GM04504 (cell line): ENCODE measurements at places on chromosomes 13 and 19.

DNA sequence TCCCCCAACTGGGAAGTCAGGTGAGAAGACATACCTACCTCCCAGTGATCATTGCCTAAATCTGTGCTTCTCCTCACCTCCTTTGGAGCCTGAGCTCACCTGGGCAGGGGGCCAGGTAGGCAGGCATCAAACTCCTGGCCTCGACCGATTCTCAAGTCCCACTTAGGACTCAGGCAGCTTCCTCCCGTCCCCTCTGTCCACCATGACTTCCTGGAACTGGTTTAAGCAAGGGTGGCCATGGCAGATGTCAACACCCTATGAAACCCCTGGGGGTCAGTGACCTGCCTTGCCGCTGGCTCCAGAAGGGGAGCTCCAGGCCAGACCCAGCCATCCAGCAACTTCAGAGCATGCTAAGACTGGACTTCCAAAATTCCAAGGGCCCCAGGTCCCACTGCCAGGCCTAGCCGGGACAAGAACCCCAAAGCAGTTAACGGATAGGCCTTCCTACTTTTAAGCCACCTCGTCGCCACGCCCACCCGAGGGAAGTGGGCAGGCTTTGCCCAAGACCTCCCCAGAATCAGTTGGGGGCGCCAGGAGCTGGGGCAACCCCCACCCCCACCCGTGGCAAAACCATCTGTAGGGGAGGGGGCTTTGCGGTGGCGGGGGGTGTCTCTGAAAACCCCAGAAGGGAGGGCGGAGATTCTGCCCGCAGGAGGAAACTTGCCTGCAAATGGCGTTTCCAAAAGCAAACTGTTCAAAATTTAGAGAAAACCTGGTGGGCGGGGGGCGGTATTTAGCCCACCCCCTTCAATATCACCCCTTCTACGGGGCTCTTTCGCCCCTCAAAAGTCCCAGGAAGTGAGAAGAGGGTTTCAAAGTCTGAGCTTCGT is 657 bp downstream of the PLIN3 start:
- DNase-seq, result no peak

GRCh38 chr19:275958-276646 is 15.1 kb downstream of the PLPP2 start:
- DNase-seq, result no peak

GRCh38 chr13:31965361-31966066 is 66.1 kb upstream of the FRY start:
- no peak for DNase-seq

DNA sequence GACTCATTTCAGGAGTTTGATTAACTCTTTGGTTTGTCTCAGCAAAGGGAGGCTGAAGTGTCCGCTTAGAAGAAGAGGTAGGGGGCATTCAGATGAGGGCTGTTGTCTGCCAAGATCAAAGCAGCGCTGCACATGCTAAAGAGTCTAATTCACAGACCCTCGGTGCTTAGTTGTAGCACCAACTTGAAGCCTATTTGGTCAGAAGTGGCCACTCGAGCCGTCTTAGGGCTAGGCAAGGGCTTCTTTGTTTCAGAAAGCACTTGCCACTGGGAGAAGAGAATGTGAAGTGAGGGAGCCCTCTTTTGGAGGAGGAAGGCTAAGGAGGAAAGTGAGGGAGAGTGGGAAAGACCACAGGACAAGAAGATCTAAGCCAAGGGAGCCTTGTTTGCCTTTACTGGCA is 313.4 kb upstream of the TMTC4 start:
- DNase-seq, result peak; percentile 1

- no peak for DNase-seq
Observed at GRCh38 chr19:4737955-4738600, 14.4 kb upstream of the DPP9 start.

DNA sequence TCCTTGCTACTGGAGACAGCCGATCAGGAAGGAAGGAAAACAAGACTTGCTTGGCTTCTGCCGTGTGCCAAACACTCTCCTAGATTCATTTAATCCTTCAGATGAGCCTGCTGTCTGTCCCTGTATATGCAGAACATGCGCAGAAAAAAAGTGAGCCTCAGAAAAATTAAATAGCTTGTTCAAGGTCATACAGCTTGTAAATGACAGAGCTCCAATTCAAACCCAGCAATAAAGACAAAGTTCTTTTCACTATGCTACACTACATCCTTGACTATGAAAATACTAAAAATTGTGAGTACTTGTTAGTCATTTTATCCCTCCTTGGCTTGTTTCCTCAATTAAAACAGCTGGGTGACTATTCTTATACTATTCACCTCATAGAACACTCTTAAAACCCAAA is 121.4 kb downstream of the KCNRG start:
- DNase-seq, result no peak

GRCh38 chr19:13840305-13841085 is 36.4 kb upstream of the NANOS3 start:
- no peak for DNase-seq

GRCh38 chr13:47168066-47168465 is 271.2 kb upstream of the HTR2A start:
- DNase-seq, result no peak

DNA sequence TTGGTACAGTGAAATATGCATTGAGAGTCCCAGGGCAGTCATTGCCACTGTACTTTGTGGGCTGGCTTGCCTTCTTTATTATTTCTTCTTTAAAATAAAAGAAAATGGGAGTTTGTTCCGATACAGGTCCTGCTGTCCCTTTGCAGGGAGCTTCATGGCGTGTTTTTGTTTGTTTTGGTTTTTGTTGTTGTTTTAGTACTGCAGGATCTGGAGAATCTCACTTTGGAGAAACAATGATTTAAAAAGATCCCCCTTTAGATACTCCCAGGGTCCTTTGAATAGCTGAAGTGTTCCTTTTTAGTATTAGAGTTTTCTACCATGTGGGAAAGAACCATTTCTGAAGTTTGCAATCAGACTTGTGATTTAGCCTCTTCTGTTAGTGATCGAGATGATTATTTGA is 11.1 kb downstream of the CHAF1A start:
- no peak for DNase-seq

GRCh38 chr19:1574354-1575136 is 6.4 kb upstream of the MEX3D start:
- no peak for DNase-seq

GRCh38 chr13:111508902-111509509 is 188.6 kb downstream of the TEX29 start:
- DNase-seq, result no peak

DNA sequence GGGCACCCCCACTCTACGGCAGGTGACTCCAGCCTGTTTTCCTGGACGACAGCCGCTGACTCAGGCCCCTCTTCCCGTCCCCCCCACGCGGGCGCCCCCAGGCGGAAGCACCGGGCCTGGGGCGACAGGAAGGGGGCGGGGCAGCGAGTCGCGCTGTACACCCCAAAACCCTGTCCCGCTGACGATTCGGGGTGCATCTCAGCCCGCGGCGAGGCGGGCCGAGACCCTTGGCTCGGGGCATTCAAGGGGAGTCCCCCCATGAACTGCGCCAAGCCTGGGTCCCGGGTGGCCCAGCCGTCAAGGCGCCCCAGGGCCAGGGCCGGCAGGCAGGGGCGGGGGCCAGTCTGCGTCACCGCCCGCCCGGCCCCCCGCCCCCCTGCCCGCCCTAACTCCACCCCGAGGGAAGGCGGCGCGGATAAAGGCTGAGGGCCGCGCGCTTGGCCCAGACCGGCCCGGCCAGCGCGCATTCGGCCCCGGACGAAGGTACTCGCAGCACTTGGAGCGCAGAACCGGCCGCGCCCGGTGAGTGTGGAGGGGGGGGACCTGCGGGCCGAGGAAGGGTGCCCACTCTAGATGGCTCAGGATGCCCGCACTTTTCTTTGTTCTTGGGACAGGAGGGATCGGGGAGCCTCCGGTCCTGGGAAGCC is at the start of gene MIDN:
MIDN (plus strand) TSS at position 445 of the 647 bp plus-strand sequence. CDS start 1,714 bp downstream, outside the sequence.
- peak; percentile 84 for DNase-seq

DNA sequence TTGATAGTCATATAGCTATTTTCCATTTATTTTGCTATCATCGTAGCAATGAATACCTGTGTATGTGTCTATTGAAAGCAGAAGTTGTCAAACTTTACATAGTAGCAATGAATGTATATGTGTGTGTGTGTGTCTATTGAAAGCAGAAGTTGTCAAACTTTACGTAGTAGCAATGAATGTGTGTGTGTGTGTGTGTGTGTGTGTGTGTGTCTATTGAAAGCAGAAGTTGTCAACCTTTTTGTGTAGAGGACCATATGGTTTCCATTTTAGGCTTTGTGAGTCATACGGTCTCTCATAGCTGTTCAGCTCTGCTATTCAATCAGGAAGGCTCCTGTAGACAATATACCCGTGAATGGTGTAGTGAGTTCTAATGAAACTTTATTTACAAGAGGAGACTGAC is 20.8 kb downstream of the NLRP4 start:
- no peak for DNase-seq

DNA sequence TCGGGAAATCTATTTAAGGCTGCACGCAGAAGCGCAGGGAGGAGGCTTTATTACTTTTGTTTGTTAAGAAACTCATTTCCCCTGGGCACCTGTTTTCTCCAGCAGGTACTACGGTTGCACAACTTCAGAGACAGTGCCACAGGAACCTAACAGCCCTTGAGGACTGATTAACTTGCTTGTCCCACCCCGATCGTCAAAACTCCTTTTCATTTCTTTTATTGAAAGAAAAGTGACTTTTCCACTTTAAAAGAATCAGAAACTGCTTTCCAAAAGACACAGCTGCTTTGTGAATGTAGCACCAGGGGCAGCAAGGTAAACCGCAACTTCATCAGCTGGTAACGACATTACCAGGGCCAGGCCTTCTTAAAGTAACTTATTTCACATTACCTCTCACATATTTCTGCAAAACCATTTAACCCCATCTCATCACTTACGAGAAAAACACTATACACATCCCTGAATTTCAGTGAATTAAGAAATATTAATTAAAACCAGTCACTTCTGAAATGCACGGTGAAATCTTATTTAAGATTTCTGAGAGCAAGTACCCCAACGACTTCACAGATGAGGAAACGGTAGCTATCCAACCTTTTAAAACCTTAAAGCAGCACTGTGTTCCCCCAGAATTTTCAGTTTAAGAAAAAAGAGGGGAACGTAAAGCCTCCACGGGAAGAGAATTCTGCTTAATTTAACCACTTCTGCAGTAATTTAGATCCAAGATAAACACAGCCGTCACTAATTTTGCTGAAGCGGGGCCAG is 1.4 kb downstream of the ANKRD10 start:
- no peak for DNase-seq

DNA sequence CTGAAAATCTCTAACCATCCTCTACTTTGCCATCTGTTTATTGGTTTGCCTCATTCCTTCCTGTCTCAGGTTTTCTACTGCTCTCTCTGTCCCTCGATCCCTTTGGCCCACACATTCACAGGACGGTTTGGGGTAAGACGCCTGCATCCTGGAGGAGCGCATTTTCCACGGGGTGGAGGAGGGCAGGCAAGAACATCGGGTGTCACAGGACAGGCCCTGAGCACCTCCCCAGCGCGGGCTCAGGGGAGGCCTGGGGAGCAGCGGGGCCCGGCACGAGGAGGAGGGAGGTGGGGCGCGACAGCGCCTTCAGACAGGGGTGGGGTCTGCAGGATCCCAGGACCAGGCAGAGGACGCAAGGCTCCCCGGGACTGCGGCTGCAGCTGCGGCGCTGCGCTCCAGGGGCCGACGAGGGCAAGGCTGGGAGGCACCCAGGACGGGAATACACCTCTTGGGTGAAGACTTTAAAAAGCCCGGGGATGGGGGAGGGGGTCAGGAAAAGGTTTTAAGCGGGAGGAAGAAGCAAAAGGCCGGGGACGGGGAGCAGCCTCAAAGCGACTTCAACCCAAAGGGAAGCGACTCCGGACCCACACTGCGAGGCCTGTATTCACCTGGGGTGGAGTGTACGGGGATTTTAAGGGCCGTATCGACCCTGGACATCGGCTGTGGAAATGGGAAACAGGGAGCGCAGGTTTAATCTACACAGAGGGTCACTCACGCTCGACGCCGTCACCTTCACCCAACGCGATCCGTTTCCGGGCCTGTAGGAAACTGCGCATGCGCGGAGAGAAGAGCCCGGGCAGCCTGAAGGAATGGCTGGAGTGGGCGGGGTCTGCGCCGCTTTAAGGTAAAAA is at the start of gene ZNF415:
ZNF415 (minus strand) TSS at position 770 of the 851 bp plus-strand sequence. CDS start 10,234 bp downstream, outside the sequence.
- peak; percentile 13 for DNase-seq

GRCh38 chr19:5122121-5122400 is 153.1 kb downstream of the KDM4B start:
- no peak for DNase-seq

DNA sequence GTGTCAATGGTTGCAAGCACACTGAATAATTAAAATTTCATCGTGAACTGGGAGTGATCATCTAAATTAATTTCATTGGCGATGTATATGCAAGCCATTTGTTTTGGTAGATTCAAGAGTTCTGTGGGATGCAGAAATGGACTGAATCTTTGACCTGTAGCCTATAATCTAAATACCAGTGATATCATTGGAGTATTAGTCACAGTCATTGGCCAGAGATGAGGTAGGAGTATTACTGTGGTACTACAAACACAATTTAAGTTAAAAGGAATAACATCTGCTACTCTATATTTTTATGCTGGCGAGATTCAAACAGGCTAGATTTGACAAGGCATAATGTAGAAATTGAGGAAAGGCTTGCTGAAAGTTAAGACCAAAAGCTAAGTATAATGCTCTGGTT is 14.0 kb downstream of the FRY start:
- DNase-seq, result no peak

GRCh38 chr19:2227415-2228156 is 8.5 kb downstream of the PLEKHJ1 start:
- DNase-seq, result no peak

- DNase-seq, result no peak
Observed at GRCh38 chr13:52001120-52001731, 10.0 kb downstream of the ATP7B start.

DNA sequence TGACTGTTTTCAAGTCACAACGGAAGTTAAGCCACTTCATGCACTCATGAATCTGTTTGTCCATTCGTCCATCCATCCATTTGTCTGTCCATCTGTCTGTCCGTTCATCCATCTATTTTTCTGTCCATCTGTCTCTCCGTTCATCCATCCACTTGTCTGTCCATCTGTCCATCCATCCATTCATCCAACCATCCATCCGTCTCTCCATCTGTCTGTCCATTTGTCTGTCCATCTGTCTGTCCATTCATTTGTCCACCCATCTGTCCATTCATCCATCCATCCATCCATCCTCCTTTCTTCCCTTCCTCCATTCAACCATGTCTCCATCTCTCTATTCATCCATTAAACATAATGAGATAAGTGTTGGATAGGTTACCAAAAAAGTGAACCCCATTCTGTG is 123.5 kb upstream of the UQCRFS1 start:
- no peak for DNase-seq

- DNase-seq, result peak; percentile 82
Observed at GRCh38 chr19:2578901-2579677, 103.2 kb downstream of the GADD45B start.

DNA sequence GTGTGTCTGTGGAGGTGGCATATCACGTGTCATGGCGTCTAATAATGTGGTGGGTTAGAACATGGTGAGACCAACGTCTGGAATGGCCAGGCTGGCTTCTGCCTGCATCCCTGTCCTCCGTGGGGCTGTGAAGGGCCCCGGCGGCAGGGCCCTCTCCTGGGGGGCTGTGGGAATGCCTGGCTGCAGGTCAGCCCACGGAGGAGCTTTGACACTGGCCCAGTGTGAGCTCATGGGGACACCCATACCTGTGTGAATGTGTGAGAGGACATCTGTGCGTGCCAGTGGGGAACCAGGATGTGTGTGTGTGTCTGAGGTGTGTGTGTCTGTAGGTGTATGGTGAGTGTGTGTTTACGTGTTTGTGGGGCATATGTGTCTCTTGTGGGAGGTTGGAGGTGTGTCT is 300.1 kb downstream of the TEX29 start:
- DNase-seq, result no peak

GRCh38 chr13:60584976-60585375 is 188.0 kb downstream of the TDRD3 start:
- DNase-seq, result no peak
